ENCODE measurements at places on chromosomes 3 and 15.

DNA sequence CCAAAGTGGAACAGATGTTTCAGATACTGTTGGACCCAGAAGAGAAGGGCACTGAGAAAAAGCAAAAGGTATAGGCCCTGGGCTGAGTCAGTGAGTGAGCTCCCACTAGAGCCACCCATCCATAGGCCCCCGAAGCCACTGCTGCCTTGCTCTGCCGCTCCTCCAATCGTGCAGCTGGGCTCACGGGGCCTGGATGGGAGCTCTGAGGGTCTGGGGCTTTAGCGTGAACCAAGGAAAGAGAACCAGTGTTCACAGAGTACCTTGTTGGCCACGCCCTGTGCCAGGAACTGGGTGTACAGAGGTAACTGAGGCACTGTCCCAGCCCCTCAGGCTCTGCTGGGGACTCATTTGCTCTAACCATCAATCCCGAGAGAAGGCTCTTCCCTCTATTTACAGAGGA is 4.7 kb downstream of the UNC45A start:
- no peak for DNase-seq

GRCh38 chr3:150451329-150452048 is 43.4 kb downstream of the TSC22D2 start:
- DNase-seq = no peak

GRCh38 chr15:52559575-52559974 is 9.3 kb downstream of the ARPP19 start:
- no peak for DNase-seq

DNA sequence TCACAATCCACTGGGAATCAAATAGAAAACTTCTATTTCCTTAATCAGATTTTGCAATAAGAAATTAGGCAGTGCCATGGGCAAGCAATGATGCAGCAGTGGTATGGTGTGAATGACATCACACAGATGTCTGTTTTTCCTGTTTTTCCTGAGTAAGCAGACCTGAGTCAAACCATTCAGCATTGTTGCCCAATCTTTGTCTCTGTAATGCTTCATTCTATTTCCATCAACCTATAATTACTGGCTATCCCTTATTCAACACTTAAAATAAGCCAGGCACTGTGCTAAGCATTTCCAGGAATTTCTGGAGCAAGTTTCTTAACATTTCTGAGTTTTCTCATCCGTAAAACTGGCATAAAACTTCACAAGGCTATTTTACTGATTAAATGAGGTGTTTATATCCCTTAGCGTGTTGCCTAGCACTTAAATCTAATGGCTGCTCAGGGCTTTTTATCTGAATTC is 11.3 kb upstream of the OXSR1 start:
- DNase-seq = peak; percentile 89

- no peak for DNase-seq
Measured at GRCh38 chr15:72365844-72366243, 10.0 kb downstream of the HEXA start.

GRCh38 chr15:81480645-81481053 is 106.6 kb upstream of the TMC3 start:
- DNase-seq = no peak

DNA sequence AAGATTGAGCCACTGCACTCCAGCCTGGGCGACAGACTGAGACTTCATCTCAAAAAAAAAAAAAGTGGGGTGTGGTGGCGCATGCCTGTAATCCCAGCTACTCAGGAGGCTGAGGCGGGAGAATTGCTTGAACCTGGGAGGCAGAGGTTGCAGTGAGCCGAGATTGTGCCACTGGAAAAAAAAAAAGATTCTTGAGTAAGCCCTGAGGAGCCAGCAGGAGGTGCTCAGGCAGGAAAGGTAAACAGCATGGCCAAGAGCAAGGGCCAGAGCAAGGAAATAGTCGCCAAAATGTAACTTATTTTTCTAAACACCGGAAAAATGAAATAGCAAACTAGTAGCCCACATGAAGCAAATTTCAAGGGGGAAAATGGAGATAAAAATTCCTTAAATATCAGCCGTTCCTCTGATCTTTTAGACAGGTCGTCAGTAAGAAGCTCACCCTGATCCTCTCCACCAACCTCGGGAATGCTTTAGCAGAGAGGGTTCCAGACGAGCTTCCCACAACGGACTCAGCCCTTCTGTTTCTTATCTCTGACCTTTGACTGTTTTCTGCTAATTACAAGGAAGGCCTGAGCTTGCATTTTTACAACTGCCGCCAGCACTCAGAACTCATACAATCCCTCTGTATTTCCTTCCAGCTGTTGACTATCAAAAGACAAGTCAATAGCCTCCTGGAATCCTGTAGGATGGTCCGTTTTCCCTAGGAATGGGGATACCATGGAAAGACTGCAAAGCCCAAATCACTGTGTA is 45.0 kb upstream of the AKAP13 start:
- no peak for DNase-seq

- no peak for DNase-seq
Measured at GRCh38 chr3:36937492-36937891, 7.4 kb downstream of the TRANK1 start.

DNA sequence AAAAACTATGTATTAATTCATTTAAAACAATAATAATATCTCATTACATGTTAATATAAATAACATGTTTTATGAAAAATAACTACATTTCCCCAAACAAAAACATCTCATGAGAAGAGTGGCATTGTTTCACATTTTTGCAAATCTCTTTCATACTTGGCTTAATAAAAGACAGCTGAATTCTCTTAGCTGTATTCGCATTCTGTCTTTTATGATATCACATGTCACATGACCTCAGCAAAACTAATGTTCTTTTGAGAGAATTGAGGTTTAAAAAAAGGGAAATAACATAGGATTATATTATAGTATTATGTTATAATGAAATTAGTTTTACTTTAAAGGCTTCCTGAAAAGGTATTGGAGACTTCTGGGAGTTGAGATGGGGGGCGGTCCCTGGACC is 48.4 kb upstream of the SPPL2A start:
- no peak for DNase-seq

- no peak for DNase-seq
Measured at GRCh38 chr15:99718421-99718820, 14.8 kb downstream of the LYSMD4 start.

All from skeletal muscle cell (primary cell).